Activated B cell treated with CpG ODN at 0.5 μM for 24 hours (primary cell): ENCODE measurements at places on chromosomes 3 and 15. TPM values are rescaled to one million over a fixed set of nuclear protein-coding genes. Genes with fewer than 3 reads are reported as not detected.
A peak's percentile ranks its signal among the peaks of the same experiment; 100 is the strongest.

IL5RA gene
- total RNA-seq: not detected in 2 replicates

KNSTRN gene
- 11.5 and 13.4 TPM in 2 replicates for total RNA-seq

CYP1A2 gene
- total RNA-seq: 0.16 TPM in 1 of 2 replicates, not detected in the other

UBAP1L gene
- total RNA-seq: 5.9 and 9.6 TPM in 2 replicates

TRPM1 gene
- 0.05 TPM in 1 of 2 replicates, not detected in the other for total RNA-seq

LRRK1 gene
- 35.9 and 43.5 TPM in 2 replicates for total RNA-seq

GOLGA8R gene
- 1.3 and 2.3 TPM in 2 replicates for total RNA-seq

KLHL40 gene
- total RNA-seq: not detected in 2 replicates

GRK7 gene
- total RNA-seq: not detected in 2 replicates

ADAMTSL3 gene
- not detected in 2 replicates for total RNA-seq

NT5DC2 gene
- 9.5 and 9.9 TPM in 2 replicates for total RNA-seq

GOLGA8Q gene
- 0.64 and 1.8 TPM in 2 replicates for total RNA-seq

GRCh38 chr15:36371509-36371908 lies 207.9 kb upstream of the CDIN1 start:
- no peak for DNase-seq

DNA sequence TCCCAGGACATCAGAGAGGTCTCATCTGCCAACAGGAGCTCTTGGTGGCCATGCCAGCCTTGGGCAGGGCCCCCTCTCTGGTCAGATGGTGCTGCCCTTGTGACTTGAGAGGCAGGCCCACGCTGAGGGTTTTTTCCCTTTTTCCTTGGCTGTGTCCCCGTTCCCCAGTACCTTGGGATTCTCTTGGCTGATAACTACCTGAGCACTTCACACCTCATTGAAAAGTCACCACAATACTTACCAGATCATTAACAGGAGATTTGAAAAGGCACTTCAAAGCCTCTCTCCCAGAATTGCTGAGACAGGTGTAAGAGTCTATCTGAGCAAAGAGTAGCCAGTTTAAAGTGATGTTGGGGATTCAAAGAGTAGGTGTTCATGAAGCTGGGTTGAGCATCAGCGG lies 15.1 kb upstream of the TMEM158 start:
- no peak for DNase-seq

DNA sequence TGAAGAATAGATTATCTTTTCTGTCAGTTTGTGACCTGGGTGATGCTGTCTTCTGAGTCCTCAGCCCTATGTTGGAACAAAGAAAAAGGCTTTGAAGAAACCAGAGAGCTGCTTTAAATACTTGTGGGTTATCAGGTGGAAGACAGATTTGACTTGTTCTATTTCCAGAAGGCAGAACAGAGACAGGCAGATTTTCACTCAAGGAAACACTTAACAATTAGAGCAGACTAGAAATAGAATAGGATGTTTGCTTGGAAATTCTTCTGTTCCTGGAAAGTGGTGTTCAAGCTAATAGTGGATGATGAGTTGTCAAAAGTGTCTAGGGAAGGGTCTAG lies 219.4 kb downstream of the UBE2E2 start:
- DNase-seq: no peak

DNA sequence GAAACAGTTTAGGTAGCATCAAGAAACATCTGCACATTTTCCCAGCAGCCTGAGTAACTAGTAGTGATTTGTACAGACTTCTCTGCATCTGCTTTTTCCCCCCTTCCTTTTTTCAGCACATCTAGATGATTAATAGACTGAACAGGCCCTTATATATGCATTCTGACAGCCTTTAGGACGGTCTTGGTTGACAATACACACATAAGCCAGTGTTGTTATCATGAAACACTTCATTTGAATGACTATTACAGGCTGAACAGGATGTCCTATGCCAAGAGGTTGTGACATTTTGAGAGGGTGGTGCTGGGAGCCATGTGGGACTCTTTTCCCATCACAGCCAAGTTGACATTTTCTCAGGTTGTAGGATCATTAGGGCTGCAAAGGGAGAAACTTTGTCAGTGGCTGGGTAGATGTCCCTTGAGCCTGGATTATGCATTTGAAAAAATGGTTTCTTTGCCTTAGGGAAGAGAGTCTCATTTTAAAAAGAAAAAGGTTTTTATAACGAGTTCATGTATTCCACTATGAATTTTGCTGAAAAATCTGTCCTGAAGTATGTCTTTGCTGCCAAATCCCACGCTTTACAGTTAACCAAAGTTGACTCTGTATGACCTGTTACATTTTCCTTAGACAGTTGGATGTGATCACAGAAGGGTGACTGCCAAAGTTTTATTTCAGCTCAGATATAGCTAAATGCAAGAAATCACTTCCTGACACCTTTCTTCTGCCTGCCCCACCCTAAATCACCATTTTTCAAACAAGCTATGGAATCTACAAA lies 73.7 kb downstream of the FILIP1L start:
- no peak for DNase-seq

DNA sequence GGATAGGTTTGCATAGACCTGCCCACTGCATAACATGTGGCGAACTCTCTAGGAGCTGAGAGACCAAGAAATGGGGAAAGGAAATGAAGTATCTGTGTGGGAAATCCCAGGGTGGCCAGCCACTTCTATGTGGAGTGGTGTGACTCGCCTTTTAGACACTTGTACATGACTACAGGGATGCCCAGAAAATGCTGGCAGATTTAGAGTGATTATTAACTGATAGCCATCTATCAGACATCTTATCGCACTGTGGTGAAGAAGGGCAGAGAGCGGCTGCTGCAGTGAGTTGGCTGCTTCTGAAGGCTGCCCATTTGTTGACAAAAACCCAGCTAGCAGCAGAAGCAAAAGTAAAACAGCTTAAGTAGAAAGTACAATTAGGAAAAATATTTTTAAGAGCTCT lies 18.1 kb upstream of the STAC start:
- DNase-seq: no peak

DNA sequence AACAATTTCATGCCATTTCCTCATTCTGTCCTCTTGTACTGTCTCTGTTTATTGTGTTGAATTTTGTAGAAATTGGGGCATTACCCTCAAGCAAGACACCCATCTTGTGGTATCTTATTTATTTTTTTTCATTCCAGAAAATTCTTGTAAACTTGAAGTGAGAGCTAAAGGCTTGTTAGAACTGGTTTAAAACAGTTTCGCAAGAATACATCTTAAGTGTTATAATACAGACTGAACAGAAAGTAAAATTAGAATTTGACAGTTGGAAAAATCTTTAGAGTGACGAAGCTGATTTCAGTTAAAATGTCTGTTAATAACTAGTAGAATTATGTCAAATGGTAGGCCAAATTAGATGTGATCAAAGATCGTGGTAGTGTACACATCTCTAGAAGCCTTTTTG lies 26.9 kb downstream of the RNF13 start:
- DNase-seq: no peak

DNA sequence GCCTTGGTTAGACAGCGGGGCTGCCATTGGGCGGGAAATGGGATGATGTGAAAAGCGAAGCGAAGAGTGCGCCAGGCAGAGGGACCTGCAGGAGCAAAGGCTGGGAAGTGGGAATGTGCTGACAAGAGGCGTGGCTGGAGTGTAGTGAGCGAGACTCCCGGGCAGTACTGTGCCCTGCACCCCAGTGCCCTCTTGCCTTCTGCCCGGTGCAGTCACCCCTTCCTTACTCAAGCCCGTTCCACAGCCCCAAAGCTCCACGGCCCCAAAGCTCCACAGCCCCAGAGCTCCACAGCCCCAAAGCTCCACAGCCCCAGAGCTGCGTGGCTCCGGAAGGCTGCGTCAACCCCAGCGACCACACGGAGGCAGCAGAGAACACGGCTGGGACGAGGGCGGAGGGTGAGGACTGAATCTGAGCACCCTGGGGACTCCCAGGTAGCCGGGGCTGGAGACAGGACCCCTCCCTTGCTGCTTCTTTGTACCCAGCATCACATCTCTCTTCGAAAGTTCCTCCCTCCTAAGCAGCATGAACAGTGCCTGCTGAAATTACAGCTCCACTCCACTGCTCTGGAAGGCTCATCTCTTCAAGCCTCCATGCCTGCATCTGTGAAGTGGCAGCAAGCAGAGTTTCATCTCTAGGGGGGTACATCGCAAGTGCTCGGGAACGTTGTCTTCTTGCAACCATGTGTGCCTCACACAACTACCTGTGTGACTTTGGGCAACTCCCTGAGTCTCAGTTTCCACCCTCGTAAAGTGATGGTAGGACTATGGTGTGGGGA lies 108.9 kb downstream of the FBLN2 start:
- DNase-seq: peak; percentile 46

DNA sequence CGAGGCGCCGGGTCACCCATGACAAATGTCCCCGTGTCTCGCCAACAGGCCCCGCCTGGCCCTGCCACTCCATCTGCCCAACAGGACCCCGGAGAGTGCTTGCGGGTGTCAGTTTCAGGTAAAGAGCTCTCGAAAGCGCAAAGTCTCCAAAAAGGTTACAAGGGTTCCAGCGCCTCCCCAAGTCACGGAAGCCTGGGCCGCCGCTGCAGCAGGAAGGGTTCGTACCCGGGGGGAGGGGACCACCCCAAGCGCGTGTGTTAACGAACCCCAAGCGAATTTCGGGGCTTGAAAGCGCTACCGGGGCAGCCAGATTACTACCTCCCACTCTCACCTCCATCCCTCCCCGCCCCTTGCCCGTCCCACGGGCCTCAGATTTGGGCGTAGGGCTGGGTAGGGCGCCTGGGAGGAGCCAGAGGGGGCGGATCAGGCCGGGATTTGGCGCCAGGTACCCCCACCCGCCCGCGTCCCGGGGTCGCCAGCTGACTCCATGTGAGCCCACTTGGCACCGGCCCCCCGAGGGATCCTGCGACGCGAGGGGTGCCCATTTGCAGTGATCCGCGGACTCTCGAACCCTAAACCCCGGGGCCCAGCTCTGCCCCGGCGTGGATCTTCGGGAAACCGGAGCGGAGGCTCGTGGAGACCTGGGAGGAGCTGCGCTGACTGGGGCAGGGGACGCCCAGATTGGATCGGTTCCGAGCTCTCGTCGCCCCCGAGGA lies 85.9 kb downstream of the NR2F2 start:
- DNase-seq: no peak

DNA sequence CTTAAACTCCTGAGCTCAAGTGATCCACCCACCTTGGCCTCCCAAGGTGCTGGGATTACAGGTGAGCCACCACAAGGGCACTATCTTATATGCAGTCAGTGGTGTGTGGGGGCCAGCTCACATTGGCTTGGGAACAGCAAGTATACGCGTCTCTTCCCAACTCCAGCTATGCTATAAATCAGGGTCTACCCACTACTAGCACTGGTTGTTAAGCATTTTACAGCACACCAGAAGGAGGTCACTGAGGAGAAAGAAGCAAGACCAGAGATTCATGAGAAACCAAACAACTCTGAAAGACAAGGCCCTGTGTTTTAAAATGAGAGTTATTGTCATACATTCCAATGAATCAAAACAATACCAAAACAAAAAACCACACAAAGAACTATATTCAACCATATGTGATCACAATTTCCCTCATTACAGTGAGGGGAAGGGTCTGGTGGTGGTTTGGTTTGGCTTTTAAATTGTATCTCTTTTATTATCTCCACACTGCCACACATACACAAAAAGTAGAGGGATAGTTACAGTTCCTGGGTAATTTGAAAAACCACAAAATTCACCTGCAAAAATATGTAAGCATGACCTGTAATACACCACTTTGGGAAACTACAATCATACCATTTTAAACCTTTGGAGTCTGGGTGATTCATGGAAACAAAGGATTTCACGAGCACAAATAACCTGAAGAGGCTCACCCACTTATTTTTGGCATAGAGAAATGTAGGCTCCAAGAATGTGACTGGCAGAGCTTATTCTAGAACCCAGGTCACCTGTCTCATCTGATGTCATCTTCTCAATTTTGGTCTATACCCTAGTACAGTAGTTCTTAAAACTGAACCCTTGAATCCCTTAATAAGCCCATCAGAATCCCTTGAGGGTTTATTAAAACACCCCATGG lies 5.2 kb downstream of the MAGI1 start:
- no peak for DNase-seq

- peak; percentile 36 for DNase-seq
Measured at GRCh38 chr3:129526121-129526900, 2.1 kb upstream of the RHO start.

GRCh38 chr3:71444028-71444860 lies 139.3 kb downstream of the FOXP1 start:
- DNase-seq: peak; percentile 62

GRCh38 chr15:90161950-90162361 lies 39.2 kb upstream of the SEMA4B start:
- DNase-seq: no peak

GRCh38 chr3:160564258-160564911 lies 986 bp downstream of the KPNA4 start:
- DNase-seq: no peak

GRCh38 chr3:186949281-186949982 lies 19.1 kb downstream of the ST6GAL1 start:
- no peak for DNase-seq

GRCh38 chr3:129004639-129005295 lies 3.7 kb downstream of the EFCC1 start:
- no peak for DNase-seq

GRCh38 chr3:37593796-37594195 lies 267.9 kb upstream of the CTDSPL start:
- DNase-seq: no peak

- no peak for DNase-seq
Measured at GRCh38 chr3:50655009-50655830, 19.5 kb upstream of the DOCK3 start.

DNA sequence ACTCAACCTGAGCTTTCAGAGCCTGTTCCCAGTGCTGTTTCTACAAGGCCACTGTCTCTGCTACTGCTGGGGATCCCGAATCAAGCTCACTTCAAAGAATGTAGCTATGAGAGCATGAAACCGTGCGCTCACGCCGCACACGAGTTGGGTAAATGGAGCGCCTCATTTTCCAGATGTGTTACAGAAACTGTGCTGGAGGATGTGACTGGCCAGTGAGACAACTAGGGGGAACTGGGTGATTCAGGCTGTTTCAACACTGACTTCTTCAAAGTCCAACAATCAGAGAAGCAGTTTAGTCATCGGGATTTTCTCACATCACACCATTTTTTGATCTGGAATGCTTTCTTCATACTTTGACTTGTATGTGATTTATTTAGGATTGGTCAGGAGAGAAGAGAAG lies 3.5 kb downstream of the ZNF710 start:
- DNase-seq: no peak

GRCh38 chr15:79167776-79168175 lies 77.2 kb upstream of the RASGRF1 start:
- no peak for DNase-seq

DNA sequence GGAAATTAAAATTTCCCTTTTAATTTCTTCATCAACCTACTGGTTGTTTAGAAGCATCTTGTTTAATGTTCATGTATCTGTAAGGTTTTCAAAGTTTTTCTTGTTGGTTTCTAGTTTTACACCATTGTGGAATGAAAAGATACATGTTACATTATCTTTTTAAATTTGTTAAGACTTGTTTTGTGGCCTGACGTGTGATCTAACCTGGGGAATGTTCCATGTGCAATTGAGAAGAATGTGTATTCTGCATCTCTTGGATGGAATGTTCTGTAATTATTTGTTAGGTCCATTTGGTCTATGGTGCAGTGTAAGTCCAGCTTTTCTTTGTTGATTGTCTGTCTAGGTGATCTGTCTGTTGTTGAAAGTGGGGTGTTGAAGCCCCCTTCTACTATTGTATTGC lies 45.7 kb downstream of the THSD4 start:
- DNase-seq: no peak
